ENCODE measurements at places on chromosomes 2 and 18. TPM values are rescaled to one million over a fixed set of nuclear protein-coding genes. Genes with fewer than 3 reads are reported as not detected.

Gene LIMS3
- 21.7 TPM for total RNA-seq

DNA sequence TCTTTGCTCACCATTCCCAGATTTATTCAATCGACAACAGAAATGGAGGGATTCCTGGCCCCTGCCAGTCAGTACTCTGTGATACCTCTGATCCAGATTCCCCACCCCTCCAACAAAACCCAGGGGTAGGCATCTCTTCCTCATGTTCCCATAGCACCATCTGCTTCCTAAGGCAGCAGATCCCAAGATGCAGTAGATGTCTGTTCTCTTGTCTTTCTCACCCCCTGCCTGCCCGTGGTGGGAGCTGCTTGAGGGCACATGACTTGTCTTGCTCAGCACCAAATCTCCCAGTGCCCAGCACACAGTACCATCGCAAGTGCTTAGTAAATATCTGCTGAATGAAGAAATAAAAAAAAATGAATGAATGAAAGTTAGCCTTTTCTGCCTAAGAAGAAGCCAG is 98.2 kb downstream of the ZBTB7C start:
- H3K4me1 ChIP-seq: no peaks in the 10 kb centered on the region
- H3K27me3 ChIP-seq: no peaks in the 10 kb centered on the region
- no peak overlapping the region for H3K4me3 ChIP-seq
- no peaks in the 10 kb centered on the region for H3K36me3 ChIP-seq

GRCh38 chr2:61463769-61464475 is 7.0 kb downstream of the USP34 start:
- H3K27me3 ChIP-seq: no peaks in the 10 kb centered on the region
- H3K36me3 ChIP-seq: no peaks in the 10 kb centered on the region
- no peak overlapping the region for H3K4me3 ChIP-seq

- DNase-seq: no peak
- no peaks in the 10 kb centered on the region for H3K36me3 ChIP-seq
- no peaks in the 10 kb centered on the region for H3K4me1 ChIP-seq
These were observed 341.2 kb downstream of the CYP26B1 start for GRCh38 chr2:71806432-71806831.

Gene CPS1
- total RNA-seq: 3.2 TPM

Gene CIB4
- total RNA-seq: 0.60 TPM

GRCh38 chr2:237734905-237735623 is 63.5 kb upstream of the RBM44 start:
- H3K27ac ChIP-seq: no peak overlapping the region
- peaks cover 2% of the 10 kb centered on the region for H3K4me1 ChIP-seq
- H3K36me3 ChIP-seq: no peaks in the 10 kb centered on the region
- H3K4me3 ChIP-seq: no peak overlapping the region
- no peak for DNase-seq

Gene DNAJC10
- 131 TPM for total RNA-seq

DNA sequence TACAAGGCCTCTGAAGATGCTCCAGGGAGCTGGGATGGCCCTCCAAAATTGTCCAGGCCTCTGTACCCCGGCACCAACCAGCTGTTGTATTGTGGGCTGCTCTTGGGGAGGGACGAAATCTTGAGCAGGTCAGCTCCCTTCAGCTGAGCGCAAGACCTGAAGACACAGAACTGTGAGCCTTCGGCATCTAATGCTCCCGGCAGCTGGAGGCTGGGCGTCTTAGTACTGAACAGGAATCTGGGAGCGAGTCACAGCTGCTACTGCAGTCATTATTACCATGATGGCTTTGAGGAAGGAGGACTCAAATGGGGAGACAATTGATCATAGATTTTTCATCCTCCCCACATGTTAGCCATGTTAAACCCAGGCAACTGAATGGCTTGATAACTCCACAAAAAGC is 83.0 kb upstream of the LTBP1 start:
- no peak overlapping the region for H3K27ac ChIP-seq
- H3K4me1 ChIP-seq: peaks cover 6% of the 10 kb centered on the region
- DNase-seq: no peak

GRCh38 chr2:181083140-181083539 is 102.7 kb downstream of the UBE2E3 start:
- no peaks in the 10 kb centered on the region for H3K27me3 ChIP-seq
- H3K36me3 ChIP-seq: no peaks in the 10 kb centered on the region
- H3K4me3 ChIP-seq: no peak overlapping the region
- H3K27ac ChIP-seq: no peak overlapping the region
- H3K4me1 ChIP-seq: no peaks in the 10 kb centered on the region

DNA sequence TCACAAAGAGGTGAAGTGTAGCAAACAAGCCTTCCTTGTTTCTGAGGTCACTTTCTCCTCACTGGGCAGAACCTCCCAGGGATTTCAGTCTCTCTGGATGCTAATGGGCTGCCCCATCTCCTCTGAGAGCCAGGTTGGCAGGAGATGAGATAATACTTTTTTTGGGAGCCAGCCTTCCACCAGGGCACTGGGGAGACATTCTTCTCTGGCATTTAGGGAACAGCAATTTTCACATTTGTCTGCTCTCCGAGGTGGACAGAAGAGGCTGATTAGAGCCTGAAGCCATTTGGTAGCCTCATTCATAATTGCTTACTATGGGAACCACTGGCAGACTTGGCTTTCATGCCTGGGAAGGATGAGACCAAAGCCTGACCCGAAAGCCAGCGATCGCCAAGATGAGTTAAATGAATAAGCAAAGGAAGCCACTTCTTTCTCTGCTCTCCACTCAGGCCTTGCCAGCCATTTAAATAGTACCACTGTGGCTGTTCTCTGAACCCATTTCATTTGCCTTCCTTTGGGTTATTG is 70.1 kb downstream of the NRP2 start:
- H3K27me3 ChIP-seq: no peaks in the 10 kb centered on the region
- DNase-seq: no peak
- H3K27ac ChIP-seq: peak overlapping the region; percentile 7
- no peaks in the 10 kb centered on the region for H3K36me3 ChIP-seq
- peaks cover 13% of the 10 kb centered on the region for H3K4me1 ChIP-seq

GRCh38 chr2:188919824-188920223 is 54.3 kb upstream of the COL3A1 start:
- no peak overlapping the region for H3K4me3 ChIP-seq
- H3K27ac ChIP-seq: no peak overlapping the region
- H3K4me1 ChIP-seq: no peaks in the 10 kb centered on the region
- H3K36me3 ChIP-seq: no peaks in the 10 kb centered on the region
- DNase-seq: no peak
- no peaks in the 10 kb centered on the region for H3K27me3 ChIP-seq

DNA sequence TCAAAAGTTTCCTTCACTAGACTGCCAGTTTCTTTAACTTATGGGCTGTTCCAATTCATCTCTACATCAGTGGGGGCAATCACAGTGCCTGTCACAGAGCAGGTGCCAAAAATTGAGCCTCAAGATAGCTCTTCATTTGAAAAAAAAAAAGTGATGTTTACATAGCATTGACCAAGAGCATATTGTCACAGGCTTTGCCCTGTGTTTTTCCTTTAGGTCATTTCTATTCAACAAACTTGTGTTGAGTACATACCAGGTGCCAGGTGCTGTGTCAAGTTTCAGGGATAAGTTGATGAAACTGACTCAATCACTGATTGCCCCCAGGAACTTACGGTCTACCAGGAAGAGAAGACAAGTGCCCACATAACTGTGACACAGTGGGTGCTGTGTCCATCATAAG is 22.2 kb upstream of the NT5C1B start:
- DNase-seq: no peak
- H3K4me1 ChIP-seq: peaks cover 2% of the 10 kb centered on the region
- no peak overlapping the region for H3K27ac ChIP-seq
- no peaks in the 10 kb centered on the region for H3K27me3 ChIP-seq
- no peaks in the 10 kb centered on the region for H3K36me3 ChIP-seq

DNA sequence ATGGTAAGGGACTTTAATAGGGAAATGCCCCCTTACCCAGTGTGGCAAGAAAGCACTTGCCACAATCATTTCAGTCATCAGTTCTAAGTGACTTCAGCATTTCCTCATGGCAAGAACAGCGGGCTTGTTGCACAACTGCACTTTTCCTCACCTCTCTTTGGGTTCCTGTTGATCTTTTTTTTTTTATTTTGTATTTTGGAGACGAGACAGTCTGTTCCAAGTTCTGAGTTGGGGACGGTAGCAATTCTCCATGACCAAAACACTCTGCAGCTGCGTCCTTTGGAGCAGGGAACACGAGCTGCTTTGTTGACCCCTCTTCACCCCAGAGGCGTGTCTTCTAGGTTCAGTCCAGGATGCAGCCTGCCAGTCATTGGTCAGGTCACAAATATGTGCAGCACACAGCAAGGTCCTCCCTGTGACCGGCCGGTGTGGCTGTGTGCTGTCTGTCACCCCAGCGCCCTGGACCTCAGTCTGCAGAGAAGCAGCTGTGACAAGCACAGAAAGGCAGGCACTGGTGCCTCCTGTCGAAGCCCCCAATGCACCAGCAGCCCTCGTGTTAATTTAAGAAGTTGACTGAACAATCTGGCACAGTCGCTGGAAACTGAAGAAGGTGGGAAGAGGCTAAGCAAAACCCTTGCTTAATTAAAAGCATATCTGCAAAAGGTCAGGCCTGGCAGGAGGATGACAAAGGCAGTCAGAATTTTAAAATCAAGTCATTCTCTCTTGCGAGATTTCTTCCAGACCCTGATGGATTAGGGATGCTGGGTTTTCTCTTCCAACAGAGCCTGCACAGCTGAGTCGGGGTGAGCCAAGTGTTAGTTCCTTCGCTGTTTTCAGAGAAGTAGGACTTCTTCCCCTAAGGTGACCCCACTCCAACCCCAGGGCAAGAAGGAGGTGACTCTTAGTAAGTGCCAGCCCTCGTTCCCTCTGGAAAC is 96.7 kb upstream of the COPS8 start:
- H3K36me3 ChIP-seq: no peaks in the 10 kb centered on the region
- peak; percentile 50 for DNase-seq
- no peaks in the 10 kb centered on the region for H3K4me1 ChIP-seq
- no peaks in the 10 kb centered on the region for H3K27me3 ChIP-seq
- H3K4me3 ChIP-seq: no peak overlapping the region

Gene GRB14
- 5.1 TPM for total RNA-seq

Gene HADHA
- 102 TPM for total RNA-seq

- H3K4me1 ChIP-seq: no peaks in the 10 kb centered on the region
- no peaks in the 10 kb centered on the region for H3K27me3 ChIP-seq
- no peak overlapping the region for H3K4me3 ChIP-seq
- H3K27ac ChIP-seq: no peak overlapping the region
These were observed 135.8 kb downstream of the CABLES1 start for GRCh38 chr18:23270986-23271680.

DNA sequence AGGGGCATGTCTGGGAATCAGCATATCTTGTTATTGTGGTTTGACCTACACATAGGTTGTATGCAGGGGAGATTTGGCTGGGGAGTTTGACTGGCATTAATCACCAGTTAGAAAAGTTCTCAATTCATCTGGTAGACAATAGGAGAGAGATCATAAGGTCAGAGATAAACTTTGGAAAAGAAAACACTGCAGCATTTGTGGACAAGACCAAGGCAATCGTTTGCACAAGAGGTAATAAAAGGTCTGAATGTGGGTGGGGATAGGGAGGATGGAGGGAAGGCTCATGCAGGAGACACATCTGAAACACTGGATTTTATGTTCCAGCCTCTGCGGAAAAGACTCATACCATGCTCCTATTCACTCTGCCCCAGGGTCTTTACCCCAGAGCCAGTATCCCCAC is 136.9 kb downstream of the MAIP1 start:
- no peak for DNase-seq

DNA sequence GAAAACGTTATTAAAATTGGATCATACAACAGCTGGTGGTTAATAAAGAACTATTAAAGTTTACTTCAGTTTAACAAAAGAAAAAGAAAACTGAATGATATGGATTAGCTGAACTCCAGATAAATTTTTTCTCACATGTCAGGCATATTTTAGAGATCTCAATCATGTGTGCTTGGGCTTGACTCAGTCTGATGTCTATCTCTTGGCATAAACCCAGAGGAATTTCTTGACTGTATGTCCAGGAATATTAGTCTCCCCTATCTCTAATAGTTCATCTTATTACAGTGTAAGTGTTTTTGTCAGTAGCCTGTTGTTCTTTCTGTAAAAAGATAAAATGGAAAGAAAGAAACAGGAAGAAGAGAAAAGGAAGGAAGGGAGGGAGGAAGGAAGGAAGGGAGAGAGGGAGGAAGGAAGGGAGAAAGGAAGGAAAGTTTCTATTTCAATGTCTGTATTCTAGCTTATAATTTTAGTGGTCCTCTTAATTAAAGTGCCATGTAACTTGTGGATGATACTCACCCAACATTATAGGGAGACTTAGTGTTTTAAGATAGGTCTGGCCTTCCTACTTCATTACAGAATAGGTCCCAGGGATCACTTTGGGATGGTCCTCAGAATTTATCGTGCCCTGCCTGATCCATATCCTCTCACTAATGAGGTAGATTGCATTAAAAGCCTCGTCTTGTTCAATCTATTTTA is 99.7 kb upstream of the UGP2 start:
- H3K4me1 ChIP-seq: peaks cover 1% of the 10 kb centered on the region
- DNase-seq: no peak
- H3K36me3 ChIP-seq: no peaks in the 10 kb centered on the region
- no peak overlapping the region for H3K27ac ChIP-seq

GRCh38 chr2:221753401-221753800 is 181.3 kb upstream of the EPHA4 start:
- no peaks in the 10 kb centered on the region for H3K27me3 ChIP-seq
- no peaks in the 10 kb centered on the region for H3K36me3 ChIP-seq
- DNase-seq: no peak
- H3K4me3 ChIP-seq: no peak overlapping the region
- no peak overlapping the region for H3K27ac ChIP-seq

Gene YPEL5
- total RNA-seq: 106 TPM

Gene DUSP19
- total RNA-seq: 7.1 TPM

- no peaks in the 10 kb centered on the region for H3K36me3 ChIP-seq
- peak overlapping the region; percentile 56 for H3K4me3 ChIP-seq
- no peak for DNase-seq
These were observed 899 bp upstream of the GFPT1 start for GRCh38 chr2:69387770-69388481.

DNA sequence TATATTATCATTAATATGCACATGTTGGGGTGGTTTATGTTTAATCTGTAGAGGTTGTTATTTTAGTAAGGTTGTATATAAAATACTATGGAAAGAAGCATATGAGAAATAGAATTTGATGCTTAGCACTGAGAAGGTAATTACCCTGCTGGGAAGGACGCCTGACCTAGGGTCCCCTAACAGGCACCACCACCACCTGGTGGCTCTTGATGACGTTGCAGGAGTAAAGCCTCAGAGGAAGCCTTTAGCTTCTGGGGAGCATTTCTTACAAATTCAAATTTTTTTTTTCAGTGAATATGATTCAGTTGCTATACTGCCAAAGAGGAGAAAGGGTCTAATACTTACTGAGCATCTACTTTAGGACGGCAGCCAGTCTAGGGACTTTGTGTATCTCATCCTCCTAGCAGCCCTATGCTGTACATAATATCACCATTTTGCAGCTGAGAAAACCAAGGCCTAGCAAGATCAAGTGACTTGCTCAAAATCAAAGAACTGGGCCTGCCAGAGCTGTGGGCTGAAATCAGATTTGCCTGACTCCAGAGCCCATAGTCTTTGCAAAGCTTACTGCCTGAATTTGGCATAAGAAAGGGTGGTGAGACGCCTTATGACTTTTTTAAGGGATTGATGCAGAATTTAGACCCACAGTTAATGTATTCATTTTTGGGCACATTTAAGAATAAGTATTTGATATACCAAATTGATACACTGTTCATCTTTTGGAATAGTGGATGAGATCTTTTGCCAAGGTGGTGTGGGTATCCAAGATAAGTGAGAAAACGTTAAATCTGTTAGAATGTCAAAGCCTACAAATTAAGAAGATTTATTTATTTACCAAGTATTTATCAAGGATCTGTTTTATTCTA is 78.8 kb upstream of the GAREM1 start:
- DNase-seq: no peak
- no peak overlapping the region for H3K4me3 ChIP-seq

Gene QPCT
- 4.0 TPM for total RNA-seq

All from aorta (tissue), 5 donors.